NCI-H1436 treated with DMSO at 0.1 percent for 48 hours (cell line): ENCODE measurements at places on chromosomes 3 and 15.

GRCh38 chr3:32569540-32570420, 878 bp downstream of the DYNC1LI1 start:
- DNase-seq, result no peak

DNA sequence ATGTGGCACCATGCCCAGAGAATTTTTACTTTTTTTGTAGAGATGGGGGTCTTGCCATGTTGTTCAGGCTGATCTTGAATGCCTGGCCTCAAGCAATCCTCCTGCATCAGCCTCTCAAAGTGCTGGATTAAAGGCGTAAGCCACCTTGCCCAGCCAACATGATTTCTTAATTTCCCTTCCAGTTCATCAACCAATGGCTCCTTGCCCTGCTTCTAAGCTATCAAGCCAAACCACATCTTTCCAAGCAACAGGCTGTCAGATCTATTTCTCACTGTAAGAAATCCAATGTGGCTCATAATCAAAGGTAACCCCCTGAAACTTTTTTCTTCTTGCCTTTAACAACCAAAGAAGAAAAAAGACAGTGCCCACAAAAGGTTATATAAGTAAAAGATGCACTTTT, 204.2 kb upstream of the ICE2 start:
- no peak for DNase-seq

GRCh38 chr15:44215594-44215993, 20.5 kb upstream of the FRMD5 start:
- no peak for DNase-seq

GRCh38 chr3:112012205-112012992, 13.7 kb downstream of the TAGLN3 start:
- DNase-seq, result peak; percentile 84

DNA sequence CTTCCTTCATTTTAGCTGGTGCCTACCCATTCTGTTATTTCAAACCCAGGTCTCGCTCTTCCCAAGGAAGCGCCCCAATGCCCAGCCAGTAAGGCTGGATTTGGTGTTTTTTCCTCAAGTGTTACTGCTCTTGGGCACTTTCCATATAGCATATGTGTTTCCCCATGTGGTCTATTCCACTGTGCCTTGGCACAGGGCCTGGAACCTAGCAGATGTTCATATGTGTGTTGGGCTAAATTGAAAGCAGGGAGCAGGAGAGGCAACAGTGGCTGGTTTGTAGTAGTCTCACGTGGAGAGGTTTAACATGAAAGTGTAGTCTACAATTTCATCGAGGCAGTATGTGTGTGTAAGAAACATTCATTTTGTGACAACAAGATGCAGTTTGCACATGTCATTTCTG, 48.2 kb upstream of the TEX264 start:
- no peak for DNase-seq

GRCh38 chr3:57559526-57559925, 3.5 kb downstream of the PDE12 start:
- no peak for DNase-seq

DNA sequence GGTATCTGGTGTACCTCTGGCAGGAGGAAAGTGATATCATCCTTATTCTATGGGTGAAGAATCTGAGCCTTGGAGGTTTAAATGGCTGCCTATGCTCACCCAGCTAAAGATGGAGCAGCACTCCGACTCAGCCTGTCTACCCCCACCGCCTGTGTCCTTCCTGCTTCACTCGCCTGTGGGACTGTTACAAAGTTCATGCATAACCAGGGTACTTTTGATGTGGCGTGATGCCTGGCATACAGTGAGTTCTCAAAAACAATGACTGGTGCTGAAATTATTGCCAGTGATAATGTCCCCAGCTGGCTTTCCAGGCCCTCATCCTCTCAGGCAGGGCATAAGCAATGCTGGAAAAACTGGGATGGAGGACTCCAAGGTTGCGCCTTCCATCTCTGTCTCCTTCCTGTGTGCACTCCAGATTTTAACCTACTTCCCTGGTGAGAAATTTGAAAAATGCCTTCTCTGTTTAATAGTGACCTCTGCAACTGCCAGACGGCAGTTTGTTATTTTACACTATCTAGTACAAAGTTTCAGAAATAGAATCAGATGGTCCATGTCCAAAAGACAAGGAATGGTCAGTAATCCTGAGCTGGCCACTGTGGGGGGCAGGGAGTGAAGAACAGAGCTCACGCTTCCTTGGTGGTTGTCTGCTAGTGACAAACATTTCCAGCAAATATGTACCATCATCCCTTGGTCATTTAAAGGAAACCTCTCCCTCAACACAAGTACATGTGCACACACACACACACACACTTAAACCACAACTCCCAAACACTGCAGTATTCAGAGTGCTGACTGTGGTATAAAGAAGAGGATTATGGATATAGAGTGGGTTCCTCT, 86.5 kb upstream of the NMNAT3 start:
- DNase-seq, result no peak

DNA sequence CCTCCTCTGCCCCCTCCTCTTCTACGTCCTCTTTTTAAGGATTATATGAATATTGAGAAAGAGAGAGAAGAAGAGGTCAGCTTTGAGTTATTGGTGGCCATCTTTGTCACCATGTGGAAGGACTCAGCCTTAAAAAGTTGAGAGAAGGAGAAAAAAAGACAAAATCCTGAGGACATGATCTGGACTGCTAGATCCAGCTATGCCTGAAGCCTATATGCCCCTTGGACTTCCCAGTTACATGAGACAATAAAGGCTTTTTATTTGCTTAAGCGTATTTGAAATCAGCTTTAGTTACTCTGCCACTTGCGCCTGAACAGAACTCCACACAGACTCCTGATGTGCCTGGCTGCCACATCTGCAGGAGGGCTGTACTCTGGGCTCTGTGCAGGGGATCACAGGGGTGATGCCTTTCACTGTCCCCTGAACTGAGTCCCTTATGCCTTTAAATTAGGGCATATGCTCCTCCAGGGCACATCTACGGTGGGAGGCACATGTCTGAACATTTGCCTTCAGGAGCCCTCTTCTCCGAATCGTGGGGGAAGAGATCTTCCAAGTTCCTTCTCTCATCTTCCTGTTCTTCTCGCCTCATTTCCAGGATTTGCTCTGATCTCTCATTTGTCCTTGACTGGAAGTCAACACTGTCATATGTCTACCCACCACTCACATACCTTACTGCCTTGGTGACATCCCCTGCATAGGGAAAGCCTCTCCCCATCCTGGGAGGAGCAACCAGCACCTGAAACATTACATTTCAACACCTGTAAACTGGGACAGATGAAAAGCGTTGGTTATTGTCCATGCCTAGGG, 14.0 kb upstream of the PLA2G4E start:
- no peak for DNase-seq

DNA sequence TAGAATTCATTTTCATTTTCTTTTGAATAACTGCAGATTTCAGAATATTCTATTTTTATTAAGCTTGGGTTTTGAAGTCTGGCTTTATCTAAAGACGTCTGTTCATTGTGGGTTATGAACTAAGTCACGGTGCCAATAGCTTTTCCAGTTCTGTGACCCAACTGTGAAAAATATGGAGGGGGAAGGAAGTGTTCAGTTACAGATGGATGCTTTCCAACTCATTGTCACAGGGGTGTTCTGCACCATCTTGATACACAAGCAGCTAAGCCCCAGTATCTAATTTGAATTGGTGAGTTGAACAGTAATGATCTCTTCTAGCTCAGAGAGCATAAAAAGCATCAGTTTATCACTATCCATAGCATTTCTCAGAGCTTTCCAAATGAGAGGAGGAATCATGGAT, 710.6 kb downstream of the EDEM1 start:
- no peak for DNase-seq

GRCh38 chr3:113741620-113742019, 4.4 kb downstream of the NAA50 start:
- DNase-seq, result no peak
